Mammary epithelial cell (primary cell): ENCODE measurements at places on chromosomes 7 and 10. TPM values are rescaled to one million over a fixed set of nuclear protein-coding genes. Genes with fewer than 3 reads are reported as not detected.
A peak's percentile ranks its signal among the peaks of the same experiment; 100 is the strongest.

Gene FAM25G
- not detected for total RNA-seq

Gene CHST15
- 40.9 and 47.3 TPM in 2 replicates for total RNA-seq

Gene IKZF1
- total RNA-seq = not detected

Gene TLX1
- not detected for total RNA-seq

Gene MMD2
- total RNA-seq = not detected

Gene ARMH3
- 13.8 TPM for total RNA-seq

Gene DRGX
- total RNA-seq = not detected in 2 replicates

Gene TMEM270
- total RNA-seq = not detected in 2 replicates

Gene ATG9B
- total RNA-seq = 0.54 and 0.94 TPM in 2 replicates

- DNase-seq = no peak
Observed at GRCh38 chr10:113319479-113319878, 233.4 kb upstream of the HABP2 start.

GRCh38 chr10:9547936-9548904, 1469.5 kb upstream of the CELF2 start:
- DNase-seq = no peak

DNA sequence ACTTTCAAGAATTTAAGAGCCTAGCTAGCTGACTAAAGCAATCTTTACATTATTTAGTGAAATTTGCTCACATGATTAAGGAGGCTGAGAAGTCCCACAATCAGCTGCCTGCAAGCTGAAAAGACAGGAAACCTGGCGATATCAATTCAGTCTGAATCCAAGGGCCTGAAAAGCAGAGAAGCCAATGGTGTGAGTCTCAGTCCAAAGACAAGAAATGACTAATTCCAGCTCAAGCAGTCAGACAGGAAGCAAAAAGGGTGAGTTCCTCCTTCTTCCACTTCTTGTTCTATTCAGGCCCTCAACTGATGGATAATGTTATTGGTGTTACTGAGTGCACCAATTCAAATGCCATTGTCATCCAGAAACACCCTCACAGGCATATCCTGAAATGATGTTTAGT, 1231.6 kb upstream of the CELF2 start:
- no peak for DNase-seq

GRCh38 chr10:52744057-52744805, 28.4 kb downstream of the MBL2 start:
- peak; percentile 15 for DNase-seq

DNA sequence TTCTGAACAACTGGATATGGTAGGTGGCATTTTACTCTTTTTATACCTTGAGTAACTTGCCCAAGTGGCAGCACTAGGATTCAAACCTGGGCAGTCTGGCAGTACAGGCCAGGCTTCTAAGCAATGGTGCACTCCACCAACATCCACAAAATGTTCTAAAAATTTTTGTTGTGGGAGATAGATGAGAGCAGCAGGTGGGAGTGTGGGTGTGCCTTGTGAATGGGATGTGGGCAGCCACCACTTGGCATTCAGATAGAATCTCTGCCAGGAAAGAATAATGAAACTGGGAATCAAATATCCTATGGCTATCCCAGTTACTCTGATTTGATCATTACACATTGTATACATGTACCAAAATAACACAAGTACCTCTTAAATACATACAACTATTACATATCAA, 810.7 kb downstream of the MAGI2 start:
- no peak for DNase-seq

DNA sequence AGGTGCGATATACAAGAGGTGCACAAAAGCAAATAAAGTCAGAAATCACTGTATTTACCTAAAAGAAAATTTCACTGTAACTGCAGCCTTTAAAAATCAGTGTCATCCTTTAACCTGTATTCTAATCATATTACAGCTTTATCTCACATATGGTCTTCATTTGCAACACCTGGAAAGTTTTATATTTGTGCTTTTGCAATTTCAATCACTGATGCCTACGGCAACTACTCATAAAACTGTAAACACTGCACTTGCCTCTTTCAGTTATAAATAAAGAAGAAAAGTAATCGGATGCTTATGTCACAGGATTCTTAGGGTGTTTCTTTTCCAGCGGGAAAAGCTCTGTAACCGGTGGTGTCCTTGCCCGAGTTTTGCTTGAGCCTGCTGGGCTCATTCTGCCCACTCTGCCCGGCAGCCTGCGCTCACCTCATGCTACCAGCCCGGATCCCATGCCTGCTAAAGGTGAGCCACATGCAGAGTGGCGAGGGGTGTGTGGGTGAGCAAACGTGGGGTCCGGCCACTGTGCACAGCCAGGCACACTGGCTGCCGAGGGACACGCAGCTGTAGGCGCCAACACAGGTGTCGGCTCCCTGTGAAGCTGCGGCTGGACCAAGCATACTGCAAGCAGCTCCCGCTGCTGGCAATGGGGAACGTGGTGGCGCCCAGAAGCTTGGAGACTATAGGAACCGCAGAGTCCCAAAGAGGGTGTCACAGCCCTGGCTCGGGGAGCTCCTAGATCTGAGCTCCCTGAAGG, 56.3 kb upstream of the ABCB5 start:
- DNase-seq = no peak

GRCh38 chr10:1208366-1209311, 152.5 kb downstream of the WDR37 start:
- DNase-seq = no peak

DNA sequence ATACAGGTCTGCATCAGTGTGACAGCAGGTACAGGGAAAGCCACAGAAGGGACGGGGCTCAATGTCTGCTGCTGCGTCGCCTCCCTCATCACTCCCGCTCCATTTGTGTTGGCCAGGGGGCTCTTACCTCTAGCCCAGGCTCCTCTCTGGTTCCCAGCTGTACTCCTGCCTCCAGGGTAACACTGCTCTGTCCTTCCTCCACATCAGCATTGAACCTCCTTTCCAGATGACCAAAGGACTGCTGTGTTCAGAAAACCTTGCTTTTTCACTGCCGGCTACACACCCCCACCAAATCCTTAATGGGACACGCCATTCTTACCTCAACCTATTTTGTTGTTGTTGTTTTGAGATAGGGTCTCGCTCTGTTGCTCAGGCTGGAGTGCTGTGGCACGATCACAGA, 2.1 kb upstream of the TMEM236 start:
- no peak for DNase-seq

- peak; percentile 65 for DNase-seq
Observed at GRCh38 chr10:72310636-72311035, 36.9 kb downstream of the DDIT4 start.

- no peak for DNase-seq
Observed at GRCh38 chr7:32042900-32043299, 27.3 kb downstream of the PDE1C start.

DNA sequence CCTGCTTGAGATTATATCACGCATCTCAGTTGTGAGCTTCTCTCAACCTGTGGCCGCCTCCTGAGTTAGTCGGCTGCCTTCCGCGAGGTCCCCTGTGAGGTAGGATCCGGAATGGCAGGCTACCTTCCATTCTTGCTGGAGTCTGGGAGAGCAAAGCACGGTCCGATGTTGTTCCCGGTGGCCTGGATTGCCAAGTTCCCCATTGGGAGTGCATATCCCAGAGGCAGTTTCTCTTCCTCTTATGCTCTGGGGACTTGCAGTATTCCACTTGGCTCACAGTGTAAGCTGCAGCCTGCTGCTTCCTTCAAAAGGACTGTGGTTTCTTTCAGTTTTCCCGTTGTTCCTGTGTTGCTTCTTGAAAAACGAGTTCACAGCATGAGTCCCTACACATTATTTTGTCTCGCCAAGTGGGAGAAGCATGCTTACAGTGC, 225.4 kb upstream of the ZWINT start:
- peak; percentile 3 for DNase-seq

DNA sequence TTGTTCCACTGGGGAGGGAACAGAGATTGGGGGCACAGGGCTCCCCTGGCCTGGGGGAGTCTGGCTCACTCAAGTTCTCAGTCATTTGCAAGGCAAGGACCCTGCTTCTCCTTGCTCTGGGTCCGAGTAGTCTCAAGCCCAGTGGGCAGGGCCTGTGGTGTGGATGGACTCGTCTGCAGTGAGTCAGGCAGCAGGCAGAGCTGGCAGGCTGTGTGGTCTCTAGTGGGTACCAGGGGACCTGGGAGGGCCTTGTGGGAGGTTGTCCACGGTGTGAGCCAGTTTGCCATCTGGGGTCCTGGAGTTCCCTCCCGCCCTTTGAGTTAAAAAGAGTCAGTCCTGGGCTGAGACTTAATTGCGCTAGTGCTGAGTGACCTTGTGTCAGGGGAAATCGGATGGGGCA, 8.8 kb upstream of the SH2D4B start:
- DNase-seq = no peak

DNA sequence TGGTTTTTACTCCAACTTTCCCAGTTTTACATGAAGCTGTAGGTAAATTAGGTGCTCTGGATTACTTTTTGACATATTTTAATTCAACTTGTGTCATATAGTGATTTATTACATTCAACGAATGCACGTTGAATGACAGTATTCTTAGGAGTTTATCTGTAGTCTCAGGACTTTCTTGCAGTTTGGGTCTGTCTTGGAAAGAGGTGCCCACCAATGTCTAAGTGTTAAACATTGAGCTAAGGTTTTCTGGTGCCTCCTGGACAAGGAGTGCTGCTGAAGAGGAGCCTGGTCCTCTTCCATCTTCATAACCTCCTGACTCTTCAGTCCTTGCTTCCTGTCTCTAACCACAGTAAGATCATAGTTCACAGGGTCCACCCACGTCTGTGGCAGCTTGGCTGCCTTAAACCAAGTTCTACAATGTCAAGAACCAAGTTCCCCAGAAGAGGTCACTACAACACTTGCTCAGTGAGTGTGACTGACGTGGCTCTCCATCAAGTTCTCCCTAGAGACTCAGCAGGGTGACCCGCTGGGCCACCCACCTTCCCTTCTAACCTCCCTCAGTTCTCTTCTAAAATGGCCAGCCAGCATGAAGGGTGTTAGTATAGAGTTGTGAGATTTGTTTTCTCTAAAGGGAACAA, 6.1 kb downstream of the NPY start:
- peak; percentile 48 for DNase-seq

DNA sequence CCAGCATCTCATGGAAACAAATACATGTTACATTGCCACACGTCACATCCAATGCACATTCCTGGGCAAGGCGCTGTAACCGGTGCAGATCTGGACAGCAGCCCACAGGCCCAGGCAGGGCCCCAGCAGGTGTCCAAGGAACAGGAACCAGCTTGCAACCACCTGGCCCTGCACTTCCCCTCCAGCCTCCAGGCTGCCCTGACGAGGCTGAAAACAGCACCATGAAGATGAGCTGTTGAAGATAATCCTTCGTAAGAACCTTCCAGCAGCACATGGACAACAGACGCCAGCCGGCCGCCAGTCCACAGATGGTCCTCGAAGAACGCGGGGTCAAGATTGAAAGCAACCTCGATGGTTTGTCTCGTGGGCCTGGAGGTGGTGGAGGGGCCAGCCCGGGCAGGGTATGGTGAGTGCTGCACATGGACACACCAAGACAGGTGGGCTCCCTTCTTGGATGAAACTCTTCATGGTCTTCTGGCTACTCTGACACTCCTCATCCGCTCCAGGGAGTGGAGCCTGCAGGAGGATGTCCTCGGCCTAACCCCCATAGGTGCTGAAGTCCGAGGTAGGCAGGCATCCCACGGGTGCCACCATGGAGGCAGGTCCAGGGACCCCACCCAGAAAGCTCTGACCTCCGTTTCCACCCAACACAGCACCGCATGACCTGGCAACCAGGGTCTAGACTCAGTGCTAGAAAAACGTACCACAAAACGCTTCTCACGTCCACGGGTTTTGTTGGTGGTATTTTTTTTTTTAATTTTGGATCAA, 22.9 kb downstream of the PDGFA start:
- DNase-seq = peak; percentile 90

- peak; percentile 23 for DNase-seq
Observed at GRCh38 chr10:23516530-23516929, 77.7 kb downstream of the OTUD1 start.

DNA sequence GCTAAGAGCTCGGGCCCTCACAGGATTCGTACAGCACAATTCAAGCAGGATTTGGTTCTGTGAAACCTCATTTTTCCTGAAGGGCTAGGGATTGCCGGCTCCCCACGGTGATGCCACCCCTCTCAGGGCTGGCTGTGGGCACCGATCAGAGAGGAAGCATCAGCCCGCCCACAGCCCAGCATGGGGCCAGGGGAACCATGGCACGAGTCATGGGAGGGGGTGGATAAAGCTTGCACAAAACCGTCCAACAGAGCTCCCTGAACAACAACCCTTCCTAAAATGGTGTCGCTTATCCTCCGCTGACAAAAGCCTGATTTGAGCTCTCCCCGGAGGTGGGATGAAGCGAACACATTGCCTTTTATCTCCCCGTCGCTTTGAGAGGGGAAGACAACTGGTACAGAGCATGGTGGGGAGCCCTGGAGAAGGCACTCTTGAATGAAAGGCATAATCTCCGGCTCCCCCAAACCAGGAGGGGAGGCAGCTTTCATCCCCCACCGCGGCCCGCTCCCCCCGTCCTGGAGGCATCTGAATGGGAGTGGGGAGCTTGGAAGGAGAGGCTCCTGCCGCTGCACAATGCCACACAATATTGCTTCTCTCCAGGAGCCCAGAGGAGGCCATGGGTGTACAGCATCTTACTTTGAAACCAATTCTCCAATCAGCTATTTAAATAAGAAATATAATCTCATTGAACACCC, 144.0 kb downstream of the RPS24 start:
- DNase-seq = no peak

- no peak for DNase-seq
Observed at GRCh38 chr10:73865107-73865458, 9.3 kb downstream of the CAMK2G start.

DNA sequence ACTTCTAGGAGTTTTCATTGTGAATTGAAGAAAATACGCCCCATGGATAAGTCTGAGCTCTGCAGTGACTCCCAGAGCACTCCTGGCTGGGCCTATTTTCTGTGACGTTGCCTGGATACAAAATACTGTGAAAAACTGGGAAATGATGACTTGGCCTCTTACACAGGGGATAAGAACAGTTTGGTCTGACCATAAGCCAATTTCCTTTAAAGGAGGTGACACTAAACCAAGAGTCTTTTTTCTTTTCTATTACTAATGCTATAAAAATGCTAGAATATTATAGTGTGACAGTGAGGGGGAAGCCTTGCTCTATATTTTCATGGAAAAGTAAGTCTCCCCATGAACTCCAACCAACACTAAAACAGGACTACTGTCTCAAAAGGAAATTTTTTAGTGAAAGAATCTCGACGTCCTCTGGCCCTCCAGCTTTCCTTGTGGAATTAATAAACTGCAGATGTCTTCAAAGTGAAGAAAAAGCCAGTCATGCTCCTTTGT, 45.5 kb downstream of the MYOF start:
- peak; percentile 77 for DNase-seq

- DNase-seq = no peak
Observed at GRCh38 chr7:1567896-1568510, 1.8 kb downstream of the PSMG3 start.

DNA sequence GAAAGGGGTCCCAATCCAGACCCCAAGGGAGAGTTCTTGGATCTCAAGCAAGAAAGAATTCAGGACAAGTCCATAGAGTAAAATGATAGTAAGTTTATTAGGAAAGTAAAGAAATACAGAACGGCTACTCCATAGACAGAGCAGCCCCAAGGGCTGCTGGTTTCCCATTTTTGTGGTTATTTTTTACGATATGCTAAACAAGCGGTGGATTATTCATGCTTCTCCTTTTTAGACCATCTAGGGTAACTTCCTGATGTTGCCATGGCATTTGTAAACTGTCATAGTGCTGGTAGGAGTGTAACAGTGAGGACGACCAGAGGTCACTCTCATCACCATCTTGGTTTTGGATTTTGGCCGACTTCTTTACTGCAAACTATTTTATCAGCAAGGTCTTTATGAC, 1033.4 kb downstream of the SORCS3 start:
- no peak for DNase-seq
